ENCODE measurements at places on chromosomes 11 and 22.

GRCh38 chr22:46090036-46090591 lies 60.2 kb upstream of the PPARA start:
- DNase-seq = no peak

- no peak for DNase-seq
Observed at GRCh38 chr11:77347948-77348347, 46.5 kb upstream of the GDPD4 start.

DNA sequence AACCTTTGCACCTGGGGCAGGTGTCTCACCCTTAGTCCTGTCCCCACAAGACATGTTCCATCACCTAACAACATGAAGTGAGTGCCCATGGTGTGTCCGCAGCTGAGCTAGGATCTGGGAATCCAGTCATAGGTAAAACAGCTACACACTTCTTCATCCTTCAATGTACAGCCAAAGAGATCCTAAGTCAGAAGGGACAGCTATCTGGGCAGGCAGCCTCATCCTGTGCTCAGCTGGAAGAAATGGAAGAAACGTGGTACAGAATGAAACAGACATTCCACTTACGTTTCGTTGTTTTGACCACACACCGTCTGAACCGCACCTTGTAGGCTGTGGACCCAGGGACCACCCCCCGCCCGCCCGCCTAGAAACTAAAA lies 30.8 kb downstream of the PDGFB start:
- DNase-seq = no peak

GRCh38 chr11:64908766-64909165 lies 8.2 kb downstream of the ATG2A start:
- no peak for DNase-seq

DNA sequence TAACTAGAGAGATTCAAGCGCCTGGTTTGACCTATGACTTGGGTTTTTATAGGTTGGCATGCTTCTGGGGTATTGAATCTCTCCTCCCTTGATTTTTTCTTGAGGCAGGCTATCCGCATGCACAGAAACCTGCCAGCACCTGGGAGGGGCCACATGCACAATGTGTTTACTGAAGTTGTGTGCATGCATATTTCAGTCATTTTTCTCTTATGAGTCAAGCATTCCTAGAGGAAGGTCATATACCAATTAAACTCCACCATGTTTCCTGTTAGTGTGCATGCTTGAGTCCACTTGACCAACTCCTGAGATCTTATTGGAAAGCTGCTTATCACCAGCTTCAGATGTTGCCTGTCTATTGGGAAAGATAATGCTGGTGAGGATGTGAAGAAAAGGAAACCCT lies 1718.4 kb downstream of the LRRC4C start:
- DNase-seq = no peak

GRCh38 chr11:108568195-108568858 lies 25.2 kb downstream of the EXPH5 start:
- no peak for DNase-seq

GRCh38 chr22:36930041-36930935 lies 16.9 kb downstream of the CSF2RB start:
- DNase-seq = no peak

GRCh38 chr22:31730344-31730711 lies 19.6 kb downstream of the PRR14L start:
- no peak for DNase-seq

DNA sequence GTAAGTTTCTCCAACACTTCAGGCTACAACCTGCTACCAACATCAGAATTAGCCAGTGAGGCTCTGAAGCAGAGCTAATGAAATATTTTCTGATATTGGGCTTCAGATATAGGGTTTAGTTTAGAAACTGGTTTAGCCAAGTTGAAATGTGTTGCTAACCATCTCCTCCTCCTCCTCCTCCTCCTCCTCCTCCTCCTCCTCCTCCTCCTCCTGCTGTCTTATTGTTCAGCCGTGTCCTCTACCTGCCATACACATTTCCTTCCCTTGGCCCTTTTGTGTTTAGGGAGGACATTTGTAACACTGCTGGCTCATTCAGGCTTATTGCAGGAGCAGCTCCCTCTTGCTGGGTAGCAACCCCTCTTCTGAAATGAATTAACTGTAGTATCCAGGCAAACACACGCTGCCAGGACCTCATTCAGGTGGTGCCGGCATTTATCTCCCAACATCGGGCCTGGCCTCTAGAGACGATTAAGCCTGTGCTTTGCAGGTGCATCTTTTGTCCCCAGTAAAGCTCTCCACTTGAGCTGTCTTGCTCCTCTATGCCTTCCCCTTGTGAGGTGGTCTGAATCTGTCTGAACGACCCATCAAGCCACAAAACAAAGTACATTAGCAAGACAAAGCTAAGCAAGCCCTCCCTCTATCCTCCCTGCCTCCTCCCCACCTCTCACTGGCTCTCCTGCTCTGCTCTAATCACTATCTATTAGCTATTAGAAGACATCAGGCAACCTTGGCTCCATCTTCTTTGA lies 82.9 kb downstream of the KCNJ1 start:
- DNase-seq = no peak

DNA sequence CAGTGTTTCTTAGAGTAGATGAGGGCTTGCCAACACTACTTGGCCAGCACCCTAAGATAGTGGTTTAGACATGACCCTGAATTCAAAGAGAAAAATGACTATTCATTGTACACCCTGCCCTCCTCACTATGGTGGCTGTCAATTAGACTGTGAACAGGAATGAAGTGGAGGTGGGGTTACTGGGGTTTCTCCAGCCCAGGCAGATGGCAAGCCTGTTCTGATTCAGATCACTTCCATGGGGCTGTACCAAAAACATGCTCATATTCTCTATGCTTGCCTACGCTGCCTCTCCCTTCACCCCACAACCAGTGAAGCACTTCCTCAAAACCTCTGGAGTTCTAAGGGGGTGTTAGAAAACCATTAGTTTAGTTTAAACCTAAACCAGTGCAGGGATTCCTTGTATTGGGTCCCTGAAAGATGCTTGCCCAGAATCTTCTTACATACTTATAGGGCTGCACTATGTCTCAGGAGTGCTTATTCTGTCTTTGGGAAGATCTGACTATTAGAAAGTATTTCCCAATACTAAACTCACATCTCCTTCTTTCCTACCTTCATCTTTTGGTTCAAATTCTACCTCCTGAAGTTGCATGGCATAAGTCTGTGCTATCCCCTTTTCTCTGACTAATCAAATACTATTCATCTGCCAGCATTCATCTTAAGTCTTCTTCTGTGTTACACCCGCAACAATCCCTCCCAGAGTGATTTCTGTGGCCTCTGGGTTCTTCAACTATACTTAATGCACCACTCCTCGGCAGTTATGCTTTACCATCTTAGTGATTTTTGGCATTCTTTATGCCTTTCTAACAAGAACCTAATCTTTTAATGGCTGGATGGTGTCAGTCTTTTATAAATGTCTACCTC lies 71.8 kb downstream of the ATG16L2 start:
- no peak for DNase-seq

GRCh38 chr11:72773696-72774095 lies 20.2 kb downstream of the STARD10 start:
- no peak for DNase-seq

DNA sequence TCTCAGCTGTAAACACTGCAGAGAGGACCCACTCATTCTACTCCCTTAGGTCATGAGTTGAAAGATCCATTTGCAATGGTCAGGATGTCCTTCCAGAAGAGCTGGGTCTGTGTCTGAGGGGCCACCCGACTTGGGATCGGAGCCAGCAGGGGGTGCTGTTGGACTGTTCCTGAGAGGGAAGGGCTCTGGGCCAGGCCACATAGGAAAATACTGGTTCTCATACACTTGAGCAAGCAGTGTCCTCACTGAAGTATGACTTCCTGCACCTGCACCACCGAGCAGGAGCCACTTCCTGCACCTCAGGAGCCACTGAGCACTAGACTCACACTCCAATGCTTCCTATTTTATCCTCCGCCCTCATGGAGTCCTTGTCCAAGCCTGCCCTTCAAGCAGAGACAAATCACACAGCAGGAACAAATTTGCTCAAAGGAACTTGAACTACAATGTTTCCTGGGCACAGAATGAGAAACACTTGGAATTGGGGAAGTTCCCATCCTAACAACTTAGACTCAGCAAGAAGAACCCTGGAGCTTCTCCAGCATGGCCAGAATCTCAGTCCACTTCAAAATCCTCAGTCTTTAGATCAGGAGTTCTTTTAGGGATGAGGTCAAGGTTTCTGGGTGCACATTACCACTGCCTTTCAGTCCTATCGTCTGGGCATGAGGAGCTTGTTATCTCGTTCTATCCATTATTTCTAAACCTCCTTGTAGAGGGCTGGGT lies 36.6 kb upstream of the VPREB1 start:
- DNase-seq = peak; percentile 90

DNA sequence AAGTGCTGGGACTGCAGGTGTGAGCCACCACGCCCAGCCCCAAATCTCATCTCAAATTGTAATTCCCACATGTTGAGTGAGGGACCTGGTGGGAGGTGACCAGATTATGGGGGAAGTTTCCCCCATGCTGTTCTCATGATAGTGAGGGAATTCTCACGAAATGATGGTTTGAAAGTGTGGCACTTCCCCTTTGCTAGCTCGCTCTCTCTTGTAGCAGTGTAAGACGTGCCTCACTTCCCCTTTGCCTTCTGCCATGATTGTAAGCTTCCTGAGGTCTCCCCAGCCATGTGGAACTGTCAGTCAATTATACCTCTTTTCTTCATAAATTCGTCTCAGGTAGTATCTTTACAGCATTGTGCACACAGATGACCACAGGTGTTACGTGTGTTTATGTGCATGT lies 357.8 kb downstream of the CADM1 start:
- DNase-seq = no peak

- DNase-seq = no peak
Observed at GRCh38 chr11:70586261-70587074, 188.1 kb downstream of the CTTN start.

- peak; percentile 55 for DNase-seq
Observed at GRCh38 chr11:67405196-67405567, 1.3 kb downstream of the TBC1D10C start.

GRCh38 chr11:69148377-69148762 lies 7.4 kb upstream of the SMIM38 start:
- DNase-seq = no peak

GRCh38 chr11:61549662-61550568 lies 31.0 kb downstream of the SYT7 start:
- no peak for DNase-seq
